ENCODE measurements at places on chromosomes 2 and 18.

- no peak for DNase-seq
Observed at GRCh38 chr18:13611142-13611600, 115.2 kb downstream of the FAM210A start.

DNA sequence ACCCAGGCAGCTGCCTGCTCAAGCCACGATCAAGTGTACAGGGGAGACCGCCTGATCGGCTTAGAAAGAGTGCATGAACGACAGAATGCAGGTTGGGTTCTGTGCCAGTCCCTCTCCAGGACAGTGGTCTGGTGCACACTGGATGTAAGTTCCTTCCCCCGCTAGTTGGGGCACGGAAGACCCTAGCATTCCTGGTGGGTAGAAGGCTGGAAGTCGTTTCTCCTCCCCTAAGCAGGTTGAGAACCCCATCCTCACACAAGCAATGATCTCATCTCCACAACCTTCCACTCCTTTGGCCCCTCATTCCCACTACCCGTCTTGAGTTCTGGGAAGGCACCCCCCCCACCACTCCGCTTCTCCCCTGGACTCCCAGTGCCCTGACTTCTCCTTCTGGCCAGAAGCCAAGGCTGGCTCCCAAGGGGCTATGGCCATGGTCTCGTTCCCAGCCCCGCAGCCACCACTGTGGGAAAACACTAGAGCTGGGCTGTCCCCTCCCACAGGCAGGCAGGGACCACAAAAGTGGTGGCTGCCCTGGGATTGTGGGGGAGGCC, 1.4 kb upstream of the ANKRD39 start:
- DNase-seq: no peak

- no peak for DNase-seq
Observed at GRCh38 chr2:25204190-25204838, 35.9 kb upstream of the POMC start.

GRCh38 chr2:95057535-95058370, 32.2 kb downstream of the MAL start:
- DNase-seq: no peak
